HFFc6 (cell line): ENCODE measurements at places on chromosomes 5 and 9. TPM values are rescaled to one million over a fixed set of nuclear protein-coding genes. Genes with fewer than 3 reads are reported as not detected.
A peak's percentile ranks its signal among the peaks of the same experiment; 100 is the strongest.

The TAF11L10 gene
- total RNA-seq, result not detected in 3 replicates

The OTULINL gene
- total RNA-seq, result 6.7 to 23.0 TPM (median 11.0 TPM) in 3 replicates

The GFI1B gene
- total RNA-seq, result not detected in 2 replicates

The ARSK gene
- 16.9 to 18.5 TPM (median 17.7 TPM) in 3 replicates for total RNA-seq

The KIF12 gene
- total RNA-seq, result 0.11 TPM in 1 of 3 replicates, not detected in the others

- peaks cover 10% of the 10 kb centered on the region for H3K27me3 ChIP-seq
- H3K4me3 ChIP-seq, result no peak overlapping the region
- H3K4me1 ChIP-seq, result peaks cover 13% of the 10 kb centered on the region
- H3K27ac ChIP-seq, result no peak overlapping the region
- no peak for DNase-seq
- no peaks in the 10 kb centered on the region for H3K36me3 ChIP-seq
These were observed 18.1 kb downstream of the OLFML2A start for GRCh38 chr9:124794902-124795491.

DNA sequence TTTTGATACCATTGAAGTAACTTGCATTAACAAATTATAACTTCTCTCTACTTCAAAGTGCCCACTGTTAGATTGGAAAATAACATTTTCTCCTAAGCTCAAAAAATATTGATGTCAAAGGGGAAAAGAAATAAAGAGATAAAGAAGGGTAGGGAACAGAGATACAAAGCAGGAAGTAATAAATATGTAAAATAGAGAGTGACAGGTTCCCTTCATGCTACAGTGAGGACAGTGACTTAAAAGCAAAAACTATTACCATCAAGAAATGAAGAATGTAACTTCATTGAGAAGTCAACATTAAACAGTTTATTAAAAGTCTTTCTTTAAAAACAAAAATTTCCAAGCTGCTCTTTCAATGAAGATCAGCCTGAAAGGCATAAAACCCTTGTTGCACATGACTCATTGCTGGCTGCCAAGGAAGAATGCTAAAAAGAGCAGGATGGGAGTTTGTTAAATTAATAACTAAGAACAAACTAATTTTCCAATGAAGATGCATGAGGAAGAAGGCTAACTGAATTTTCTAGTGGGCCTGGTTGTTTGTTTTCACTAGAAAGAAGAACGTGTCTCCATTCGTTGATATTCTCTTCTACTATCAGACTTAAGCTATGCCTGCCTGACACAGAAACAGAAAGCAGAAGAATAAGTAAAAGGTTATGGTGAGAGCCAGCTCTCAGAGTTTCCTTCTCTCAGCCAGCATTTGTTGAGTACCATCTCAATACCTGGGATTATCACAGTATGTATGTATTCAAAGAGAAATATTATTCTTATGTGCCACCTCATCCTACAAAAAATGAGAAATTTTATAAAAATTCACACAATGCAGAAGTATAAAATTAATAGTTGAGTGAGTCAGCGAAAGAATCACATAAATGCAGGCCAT, 197.8 kb upstream of the NREP start:
- peaks cover 68% of the 10 kb centered on the region for H3K4me1 ChIP-seq
- peak overlapping the region; percentile 63 for H3K4me3 ChIP-seq
- peak overlapping the region; percentile 84 for H3K27ac ChIP-seq
- peak; percentile 32 for DNase-seq
- no peaks in the 10 kb centered on the region for H3K36me3 ChIP-seq

DNA sequence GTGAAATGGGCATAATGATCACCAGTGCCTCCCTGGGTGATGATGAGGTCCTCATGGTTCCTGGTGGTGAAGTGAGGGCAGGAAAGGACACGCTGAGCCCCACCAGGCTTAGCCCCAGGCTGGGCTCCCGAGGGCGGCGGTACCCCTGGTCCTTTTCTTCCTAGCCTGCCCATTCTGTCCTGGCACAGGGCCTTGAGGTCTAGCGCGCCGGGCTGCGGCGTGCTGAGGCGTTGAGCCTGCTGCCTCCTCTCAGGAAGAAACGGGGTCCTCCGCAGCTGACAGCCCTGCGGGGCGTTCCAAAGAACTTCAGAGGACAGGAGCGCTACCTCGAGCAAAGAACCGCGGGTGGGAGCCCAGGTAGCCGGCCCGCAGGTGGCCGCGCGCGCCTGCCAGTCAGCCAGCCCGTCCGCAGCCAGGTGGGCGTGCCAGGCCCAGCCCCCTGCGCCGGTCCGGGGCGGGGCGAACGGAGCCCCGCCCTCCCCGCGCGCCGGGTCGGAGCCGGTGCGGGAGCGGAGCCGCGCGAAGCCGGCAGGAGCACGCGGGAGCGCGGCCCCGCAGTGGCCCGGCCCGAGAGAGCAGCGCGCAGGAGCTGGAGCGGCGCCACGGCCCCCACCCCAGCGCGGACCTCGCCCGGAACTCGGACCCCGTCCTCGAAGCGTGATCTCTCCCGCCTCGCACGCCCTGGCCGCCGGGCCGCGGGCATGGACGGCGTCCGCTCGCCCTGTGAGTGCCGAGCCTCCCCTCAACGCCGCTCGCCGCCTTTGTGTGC, at the start of gene WNK2:
WNK2 (plus strand) TSS at position 477 of the 769 bp plus-strand sequence. CDS start 791 bp downstream, outside the sequence.
- no peak within 1 kb of the TSS for H3K4me3 ChIP-seq
- peaks cover 5% of the 10 kb centered on the region; the same call in 1 of the 2 replicates for H3K36me3 ChIP-seq
- no peaks in the 10 kb centered on the region for H3K4me1 ChIP-seq
- H3K27me3 ChIP-seq, result peaks cover 39% of the 10 kb centered on the region

DNA sequence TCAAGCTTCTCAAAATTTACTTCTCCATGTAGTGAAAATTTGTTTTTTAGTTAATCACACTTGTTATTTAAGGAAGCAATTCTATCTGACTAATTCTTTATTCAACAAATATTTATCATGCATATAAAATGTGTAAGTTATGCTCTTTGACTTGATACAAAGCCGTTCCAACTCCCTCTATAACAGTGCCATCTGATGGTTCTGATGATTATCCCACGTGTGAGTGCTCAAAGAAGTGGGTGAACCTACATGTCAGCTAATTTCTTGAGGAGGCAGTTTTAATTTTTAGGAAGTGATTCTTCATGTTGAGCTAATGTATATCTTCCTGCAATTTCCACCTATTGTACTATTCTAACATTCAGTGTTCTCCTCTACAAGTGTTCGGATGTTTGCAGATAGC, 88.8 kb upstream of the BRINP1 start:
- no peaks in the 10 kb centered on the region for H3K4me1 ChIP-seq
- no peak for DNase-seq
- 0 out of 2 replicates have a peak, but pooled peaks cover 4% of the 10 kb centered on the region for H3K36me3 ChIP-seq
- H3K27me3 ChIP-seq, result no peaks in the 10 kb centered on the region; the same call in 1 of the 2 replicates
- no peak overlapping the region for H3K4me3 ChIP-seq
- no peak overlapping the region for H3K27ac ChIP-seq

GRCh38 chr9:94665613-94666012, 26.3 kb upstream of the FBP1 start:
- peaks cover 6% of the 10 kb centered on the region for H3K27me3 ChIP-seq
- H3K27ac ChIP-seq, result peak overlapping the region; percentile 60
- no peaks in the 10 kb centered on the region for H3K36me3 ChIP-seq

GRCh38 chr9:9792144-9792857, 820.5 kb downstream of the PTPRD start:
- H3K4me1 ChIP-seq, result no peaks in the 10 kb centered on the region
- no peaks in the 10 kb centered on the region for H3K36me3 ChIP-seq
- H3K27me3 ChIP-seq, result no peaks in the 10 kb centered on the region

DNA sequence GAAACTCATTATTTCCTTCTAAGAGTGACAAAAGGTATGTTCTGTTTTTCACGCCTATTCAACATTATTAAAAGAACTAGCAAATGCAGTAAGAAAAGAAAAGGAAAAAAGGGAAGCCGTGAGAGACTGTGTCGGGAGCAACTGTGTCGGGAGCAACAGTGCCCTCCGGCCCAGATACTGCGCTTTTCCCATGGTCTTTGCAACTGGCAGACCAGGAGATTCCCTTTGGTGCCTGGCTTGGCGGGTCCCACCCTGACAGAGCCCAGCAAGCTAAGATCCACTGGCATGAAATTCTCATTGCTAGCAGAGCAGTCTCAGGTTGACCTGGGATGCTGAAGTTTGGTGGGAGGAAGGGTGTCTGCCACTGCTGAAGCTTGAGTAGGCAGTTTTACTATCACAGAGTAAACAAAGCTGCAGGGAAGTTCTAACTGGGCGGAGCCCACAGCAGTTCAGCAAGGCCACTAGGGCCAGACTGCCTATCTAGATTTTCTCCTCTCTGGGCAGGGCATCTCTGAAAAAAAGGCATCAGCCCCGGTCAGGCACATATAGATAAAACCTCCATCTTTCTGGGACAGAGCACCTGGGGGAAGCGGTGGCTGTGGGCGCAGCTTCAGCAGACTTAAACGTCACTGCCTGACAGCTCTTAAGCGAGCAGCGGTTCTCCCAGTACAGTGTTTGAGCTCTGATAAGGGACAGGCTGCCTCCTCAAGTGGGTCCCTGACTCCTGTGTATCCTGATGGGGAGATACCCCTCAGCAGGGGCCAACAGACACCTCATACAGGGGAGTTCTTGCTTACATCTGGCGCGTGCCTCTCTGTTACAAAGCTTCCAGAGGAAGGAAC, 1237.4 kb upstream of the CDH18 start:
- no peaks in the 10 kb centered on the region for H3K27me3 ChIP-seq
- DNase-seq, result no peak
- H3K4me3 ChIP-seq, result no peak overlapping the region
- H3K36me3 ChIP-seq, result peaks cover 4% of the 10 kb centered on the region; the same call in 1 of the 2 replicates

GRCh38 chr9:4538621-4539020, 48.4 kb downstream of the SLC1A1 start:
- no peak overlapping the region for H3K4me3 ChIP-seq
- H3K4me1 ChIP-seq, result peaks cover 15% of the 10 kb centered on the region
- H3K36me3 ChIP-seq, result no peaks in the 10 kb centered on the region
- no peak for DNase-seq
- no peak overlapping the region for H3K27ac ChIP-seq

- no peaks in the 10 kb centered on the region; the same call in 1 of the 2 replicates for H3K36me3 ChIP-seq
- H3K27ac ChIP-seq, result no peak overlapping the region
- no peaks in the 10 kb centered on the region for H3K4me1 ChIP-seq
- no peak overlapping the region for H3K4me3 ChIP-seq
These were observed 29.7 kb downstream of the DAPK1 start for GRCh38 chr9:87527211-87527916.

GRCh38 chr5:172427202-172427601, 27.1 kb downstream of the SH3PXD2B start:
- H3K27ac ChIP-seq, result no peak overlapping the region
- no peaks in the 10 kb centered on the region for H3K36me3 ChIP-seq
- no peaks in the 10 kb centered on the region; the same call in 1 of the 2 replicates for H3K27me3 ChIP-seq
- peaks cover 36% of the 10 kb centered on the region for H3K4me1 ChIP-seq
- DNase-seq, result no peak

DNA sequence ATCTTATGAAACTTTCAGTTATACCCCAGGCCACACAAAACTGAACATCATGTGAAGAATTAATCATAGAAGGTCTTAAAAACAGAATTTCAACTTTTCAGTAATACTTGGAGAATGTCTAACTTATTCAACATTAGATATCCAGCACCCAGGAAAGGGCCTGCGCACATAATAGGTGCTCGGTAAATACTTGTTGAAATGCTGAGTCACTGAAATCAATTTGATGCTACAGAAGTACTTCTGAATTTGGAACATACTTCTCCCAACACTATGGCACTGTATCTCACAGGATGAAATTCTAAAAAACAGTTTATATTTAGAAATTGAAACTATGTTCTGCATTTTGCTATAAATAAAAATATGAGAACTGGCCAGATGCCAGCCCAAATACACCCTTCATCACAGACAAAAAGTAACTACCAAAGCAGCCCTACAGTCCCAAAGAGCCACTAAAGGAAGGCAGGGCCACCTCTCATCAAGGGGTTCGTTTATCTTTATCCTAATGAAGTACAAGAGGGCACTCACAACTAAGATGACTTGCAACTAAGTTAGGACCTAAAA, 26.5 kb downstream of the MRPS27 start:
- H3K27me3 ChIP-seq, result no peaks in the 10 kb centered on the region
- no peak for DNase-seq
- peak overlapping the region; percentile 1; the same call in 1 of the 2 replicates for H3K27ac ChIP-seq
- peaks cover 26% of the 10 kb centered on the region for H3K4me1 ChIP-seq
- no peak overlapping the region for H3K4me3 ChIP-seq
- H3K36me3 ChIP-seq, result peaks cover 24% of the 10 kb centered on the region; the same call in 1 of the 2 replicates

DNA sequence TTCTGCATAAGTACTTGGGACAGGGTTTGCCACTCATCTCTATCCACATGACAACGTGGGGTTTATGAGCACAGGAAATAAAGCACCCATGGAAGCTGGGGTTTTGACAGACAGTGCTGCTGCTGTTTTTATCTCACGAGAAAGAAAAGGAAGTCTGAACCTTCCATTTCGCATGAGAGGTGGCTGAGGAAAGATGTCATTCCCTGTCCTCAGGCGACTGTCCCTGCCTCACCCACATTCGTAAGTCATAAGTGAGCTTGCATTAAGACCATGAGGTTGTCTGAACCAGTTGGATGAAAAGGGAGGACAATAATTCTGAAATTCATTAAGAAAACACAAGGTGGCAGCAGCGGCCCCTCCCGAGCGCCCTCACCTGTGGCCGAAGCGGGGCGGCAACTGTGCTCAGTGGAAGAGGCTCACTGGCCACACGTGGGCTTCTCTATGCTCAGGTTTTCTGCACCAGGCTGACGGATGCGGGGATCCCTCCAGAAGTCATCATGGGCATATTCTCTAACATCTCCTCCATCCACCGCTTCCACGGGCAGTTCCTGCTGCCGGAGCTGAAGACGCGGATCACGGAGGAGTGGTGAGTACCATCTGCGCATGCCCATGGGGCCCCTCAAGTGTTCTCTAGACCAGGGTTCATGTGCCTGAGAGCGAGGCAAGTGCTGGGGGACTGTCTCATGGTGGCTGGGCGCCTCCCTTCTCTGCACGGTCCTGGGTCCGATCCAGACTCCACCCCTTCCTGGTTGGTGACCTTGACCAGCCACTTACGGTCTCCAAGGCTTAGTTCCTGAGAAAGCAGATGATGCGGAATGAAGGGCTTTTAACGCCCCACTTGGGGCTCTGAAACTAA, 54.7 kb upstream of the SUSD3 start:
- H3K27ac ChIP-seq, result no peak overlapping the region
- no peak overlapping the region for H3K4me3 ChIP-seq
- H3K27me3 ChIP-seq, result peaks cover 30% of the 10 kb centered on the region
- peak; percentile 25 for DNase-seq

- no peak overlapping the region for H3K4me3 ChIP-seq
- H3K27ac ChIP-seq, result no peak overlapping the region
- H3K36me3 ChIP-seq, result no peaks in the 10 kb centered on the region
These were observed 41.1 kb downstream of the ISOC1 start for GRCh38 chr5:129135633-129136032.

DNA sequence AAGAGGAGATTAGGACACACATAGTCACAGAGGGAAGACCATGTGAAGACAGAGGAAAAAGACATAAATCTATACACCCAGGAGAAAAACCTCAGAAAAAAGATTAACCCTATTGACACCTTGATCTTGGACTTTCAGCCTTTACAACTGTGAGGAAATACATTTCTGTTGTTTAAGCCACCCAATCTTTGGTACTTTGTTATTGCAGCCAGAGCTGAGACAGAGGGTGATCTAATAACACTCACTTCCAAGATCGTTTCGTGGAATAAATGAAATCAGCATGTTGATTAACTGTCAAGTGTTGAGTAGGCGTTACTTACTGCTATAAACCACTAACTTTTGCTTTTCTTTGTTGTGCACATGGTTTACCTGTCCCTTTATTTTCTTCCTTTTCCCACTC, 361.2 kb upstream of the RIOK2 start:
- H3K4me3 ChIP-seq, result peak overlapping the region; percentile 81
- H3K27me3 ChIP-seq, result peaks cover 3% of the 10 kb centered on the region; the same call in 1 of the 2 replicates
- H3K4me1 ChIP-seq, result peaks cover 25% of the 10 kb centered on the region

GRCh38 chr5:142159354-142159753, 50.8 kb downstream of the NDFIP1 start:
- no peak for DNase-seq
- H3K4me1 ChIP-seq, result no peaks in the 10 kb centered on the region; the same call in 1 of the 2 replicates
- H3K27ac ChIP-seq, result no peak overlapping the region
- no peak overlapping the region for H3K4me3 ChIP-seq
- no peaks in the 10 kb centered on the region for H3K36me3 ChIP-seq
